ENCODE measurements at places on chromosomes 2 and 18.

- DNase-seq, result no peak
These were observed 48.9 kb downstream of the CDC42EP3 start for GRCh38 chr2:37622450-37623100.

- no peak for DNase-seq
These were observed 285.5 kb downstream of the PHLPP1 start for GRCh38 chr18:63000839-63001238.

GRCh38 chr2:112032224-112032586 is 22.9 kb upstream of the TMEM87B start:
- DNase-seq, result no peak

DNA sequence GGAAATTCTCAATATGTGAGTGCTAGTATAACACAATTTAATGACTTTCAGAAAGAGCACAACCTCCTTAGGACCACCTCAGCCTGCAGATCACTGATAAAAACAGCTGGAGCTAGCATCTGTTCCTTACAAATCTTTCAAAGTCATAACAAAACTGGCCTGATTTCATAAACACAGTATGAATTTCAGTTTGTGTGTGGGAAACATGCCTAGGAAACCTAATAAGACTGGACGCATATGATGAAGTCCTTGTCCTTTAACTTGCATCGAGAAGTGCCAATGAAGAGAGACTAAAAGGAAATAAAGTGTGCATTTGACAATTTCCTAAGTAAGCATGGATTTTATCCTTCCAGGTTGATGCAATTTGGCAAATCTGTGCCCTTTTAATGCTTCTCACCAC is 74.1 kb upstream of the KLHL14 start:
- DNase-seq, result no peak

DNA sequence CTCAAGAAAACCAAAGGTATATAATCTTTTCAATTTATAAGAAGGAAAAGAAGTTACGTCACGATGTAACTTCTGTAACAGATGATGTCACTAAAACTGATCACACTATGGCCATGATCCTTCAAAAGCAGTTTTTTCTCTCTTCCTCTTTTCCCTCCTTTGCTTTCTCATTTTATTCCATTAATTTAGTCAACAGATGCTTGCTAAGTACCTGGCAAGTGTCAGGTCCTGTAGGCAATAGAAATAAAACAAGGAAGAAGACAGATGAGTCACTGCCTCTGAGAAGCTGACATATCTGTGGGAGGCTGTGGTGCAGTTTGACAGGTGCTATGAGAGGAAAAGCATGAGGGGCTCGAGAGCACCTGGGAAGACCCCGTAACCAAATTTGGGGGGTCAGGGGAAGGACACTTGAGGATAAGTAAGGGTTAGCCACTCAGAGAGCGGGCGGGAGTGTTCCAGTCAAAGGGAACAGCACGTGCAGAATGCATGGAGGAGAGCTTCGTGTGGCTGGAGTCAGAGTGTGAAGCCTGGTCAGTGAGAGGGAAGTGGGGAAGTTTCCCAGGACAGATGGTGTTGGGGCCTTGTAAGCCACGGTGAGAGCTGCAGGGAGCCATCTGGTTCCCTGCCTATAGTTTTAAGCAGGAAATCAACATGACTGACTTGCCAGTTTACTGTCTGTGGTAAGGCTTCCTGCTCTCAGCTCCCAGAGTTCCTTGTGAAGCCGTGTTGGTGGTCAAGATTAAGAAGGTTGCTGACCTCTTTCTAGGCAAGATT is 198.8 kb upstream of the FOSL2 start:
- no peak for DNase-seq

DNA sequence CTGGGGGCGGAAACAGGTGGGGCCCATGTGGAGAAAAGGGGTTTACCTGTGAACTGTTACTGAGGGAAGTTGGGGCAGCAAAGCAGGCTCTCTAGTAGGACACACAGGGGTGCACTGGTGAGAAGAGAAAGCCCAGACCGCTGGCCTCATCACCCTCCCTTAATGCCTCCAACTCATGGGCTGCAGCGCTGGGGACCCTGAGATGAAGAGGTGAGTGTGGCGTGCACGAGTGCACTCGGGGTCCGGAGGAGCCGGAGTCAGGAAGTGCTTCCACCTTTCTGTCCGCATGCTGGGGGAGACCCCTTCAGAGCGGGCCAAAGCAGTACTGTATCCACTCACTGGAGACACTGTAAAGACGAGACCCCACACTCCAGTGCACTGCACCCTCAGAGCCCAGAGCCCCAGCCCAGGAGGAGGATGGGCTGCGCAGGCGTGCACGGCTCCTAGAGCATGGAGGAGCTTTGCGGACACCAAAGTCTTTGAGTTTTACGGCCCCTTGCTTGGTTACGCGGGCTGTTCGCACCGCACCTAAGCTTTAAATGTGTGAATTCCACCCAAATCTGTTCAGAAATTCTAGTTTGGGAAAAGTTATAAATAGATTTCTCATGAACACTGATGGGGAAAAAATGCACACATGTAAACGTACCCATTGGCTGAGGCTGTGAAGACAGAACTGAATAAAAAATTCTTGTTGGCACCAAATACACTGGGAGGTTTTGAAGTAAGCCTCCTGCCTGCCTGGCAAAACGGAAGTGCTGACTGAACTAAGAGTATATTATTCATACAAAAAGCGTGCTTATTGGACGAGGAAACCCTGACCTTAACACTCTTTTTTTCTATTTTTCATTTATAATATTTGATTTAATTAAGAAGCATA is 45.4 kb upstream of the PPP4R1 start:
- no peak for DNase-seq

GRCh38 chr18:13216092-13216582 is 2.4 kb upstream of the LDLRAD4 start:
- peak; percentile 92 for DNase-seq

GRCh38 chr18:26655525-26656430 is 107.4 kb upstream of the KCTD1 start:
- no peak for DNase-seq
